ENCODE measurements at places on chromosomes 3 and 15. TPM values are rescaled to one million over a fixed set of nuclear protein-coding genes. Genes with fewer than 3 reads are reported as not detected.

DNA sequence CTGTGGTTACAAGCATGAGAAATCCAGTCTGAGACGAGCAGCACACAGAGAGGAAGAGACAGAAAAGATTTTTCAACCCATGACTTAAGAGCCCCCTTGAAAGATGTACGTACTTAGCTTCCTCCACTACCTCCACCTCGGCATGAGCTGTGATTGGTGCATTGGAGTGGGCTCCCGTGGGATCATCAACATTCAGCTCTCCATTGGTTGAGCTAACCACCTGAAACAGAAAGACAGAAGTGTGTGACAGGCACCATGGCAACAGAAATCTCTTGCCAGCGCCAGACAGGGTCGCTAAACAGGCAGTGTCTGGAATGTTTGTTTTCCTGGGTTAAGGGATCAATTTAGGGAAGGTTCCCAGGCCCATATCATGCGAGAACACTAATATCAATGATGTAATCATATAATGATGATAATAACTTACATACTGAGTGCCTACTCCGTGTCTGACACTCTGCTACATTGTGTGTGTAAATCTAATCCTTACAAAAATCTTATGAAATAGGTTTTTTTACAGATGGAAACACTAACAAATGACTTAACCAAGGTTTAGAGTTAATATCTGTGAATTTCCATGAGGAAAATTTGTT lies 17.5 kb upstream of the PPIB start:
- no peaks in the 10 kb centered on the region for H3K4me1 ChIP-seq
- H3K4me3 ChIP-seq = no peak overlapping the region
- H3K27me3 ChIP-seq = no peaks in the 10 kb centered on the region
- peaks cover 19% of the 10 kb centered on the region for H3K36me3 ChIP-seq

DNA sequence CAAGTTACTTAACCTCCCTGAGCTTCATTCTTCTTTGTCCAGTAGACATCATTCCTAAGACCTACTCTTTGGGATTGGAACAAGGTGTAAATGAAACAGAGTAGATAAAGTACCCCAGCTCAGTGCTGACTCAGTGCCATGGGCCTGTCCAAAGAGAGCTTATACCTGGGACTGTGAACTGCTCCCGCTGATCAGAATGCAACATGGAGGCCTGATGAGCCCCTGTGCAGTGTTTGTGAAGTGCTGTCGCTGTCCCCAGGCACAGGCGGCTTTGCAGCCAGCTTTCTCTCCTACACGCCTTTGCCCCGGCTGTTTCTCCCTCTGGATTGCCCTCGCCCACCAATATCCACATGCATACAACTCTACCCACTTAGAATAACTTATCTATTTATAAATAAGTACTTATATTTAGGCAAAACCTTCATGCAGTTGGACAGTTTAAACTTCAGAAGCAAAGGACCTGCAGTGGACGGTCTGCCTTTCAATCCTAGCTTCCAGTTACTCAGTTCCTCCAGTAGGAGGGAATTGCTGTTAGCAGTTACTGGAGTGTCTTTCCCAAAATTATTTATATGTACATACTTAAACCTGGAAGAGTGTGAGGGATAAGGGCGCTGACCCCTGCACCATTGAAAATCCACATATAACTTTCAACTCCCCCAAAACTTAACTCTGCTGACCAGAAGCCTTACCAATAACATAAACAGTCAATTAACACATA lies 80.0 kb downstream of the CORO2B start:
- no peaks in the 10 kb centered on the region for H3K27me3 ChIP-seq
- no peak overlapping the region for H3K27ac ChIP-seq
- H3K4me1 ChIP-seq = no peaks in the 10 kb centered on the region
- no peak for DNase-seq
- no peak overlapping the region for H3K4me3 ChIP-seq
- no peaks in the 10 kb centered on the region for H3K36me3 ChIP-seq

GRCh38 chr3:47162697-47163168 lies 1.2 kb downstream of the SETD2 start:
- H3K4me1 ChIP-seq = peaks cover 46% of the 10 kb centered on the region
- H3K27me3 ChIP-seq = no peaks in the 10 kb centered on the region
- peak; percentile 54 for DNase-seq
- peak overlapping the region; percentile 85 for H3K4me3 ChIP-seq
- H3K27ac ChIP-seq = peak overlapping the region; percentile 78
- H3K36me3 ChIP-seq = no peaks in the 10 kb centered on the region

DNA sequence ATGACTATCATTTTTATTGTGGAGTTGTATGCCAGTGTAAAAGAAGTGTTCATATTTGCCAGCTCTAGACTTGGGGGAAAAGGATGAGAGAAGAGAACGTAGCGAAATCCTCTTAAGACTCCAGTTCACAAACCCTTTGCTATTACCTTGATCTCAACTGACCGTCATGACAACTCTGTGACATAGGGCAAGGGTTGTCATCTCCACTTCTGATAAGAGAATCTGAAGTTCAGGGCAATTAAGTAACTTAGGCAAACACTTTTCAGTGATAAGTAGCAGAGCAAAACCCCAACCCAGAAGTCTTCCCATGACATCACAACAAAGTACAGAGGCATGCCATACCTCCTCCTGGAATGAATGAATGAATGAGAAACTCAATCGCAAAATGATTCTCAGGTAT lies 40.3 kb upstream of the WNT5A start:
- H3K4me1 ChIP-seq = peaks cover 15% of the 10 kb centered on the region
- H3K4me3 ChIP-seq = no peak overlapping the region
- H3K27me3 ChIP-seq = peaks cover 36% of the 10 kb centered on the region
- H3K36me3 ChIP-seq = no peaks in the 10 kb centered on the region
- DNase-seq = no peak

GRCh38 chr15:63803106-63803886 lies 30.5 kb downstream of the HERC1 start:
- no peak overlapping the region for H3K27ac ChIP-seq
- H3K27me3 ChIP-seq = no peaks in the 10 kb centered on the region
- H3K4me1 ChIP-seq = peaks cover 7% of the 10 kb centered on the region
- no peak for DNase-seq

- no peaks in the 10 kb centered on the region for H3K36me3 ChIP-seq
- no peaks in the 10 kb centered on the region for H3K27me3 ChIP-seq
- H3K4me1 ChIP-seq = peaks cover 14% of the 10 kb centered on the region
- peak; percentile 61 for DNase-seq
Measured at GRCh38 chr15:89003865-89004725, 84.2 kb upstream of the ABHD2 start.

DNA sequence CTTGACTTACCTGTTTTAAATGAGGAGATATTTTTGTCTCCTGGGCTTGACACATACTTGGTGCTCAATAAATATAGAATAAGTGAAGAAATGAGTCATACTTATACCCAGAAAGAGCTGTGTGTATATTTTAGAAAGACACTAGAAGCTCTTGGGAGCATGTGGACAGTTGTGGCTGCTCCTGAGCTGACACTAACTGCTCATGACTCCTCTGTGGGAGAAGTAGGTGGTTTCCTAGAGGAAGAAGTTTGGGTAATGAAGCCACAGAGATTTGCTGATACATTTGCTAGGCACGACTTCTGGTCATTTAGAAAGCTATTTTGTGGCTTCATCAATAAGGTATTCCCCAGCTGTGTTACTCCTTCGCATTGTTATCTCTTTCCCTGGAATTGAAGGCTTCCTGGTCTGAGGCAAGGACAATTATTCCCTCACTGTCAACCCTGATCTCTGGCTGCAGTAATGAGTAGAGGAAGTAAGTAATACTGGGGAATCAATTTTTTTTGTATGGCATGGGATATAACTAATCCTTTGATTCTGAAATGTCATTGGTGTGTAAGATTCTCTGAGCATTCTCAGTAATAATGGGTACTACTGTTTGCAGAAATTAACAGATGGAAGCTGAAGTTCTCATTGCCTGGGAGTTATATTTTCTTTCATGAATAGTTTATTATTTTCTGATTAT lies 79.6 kb upstream of the DCBLD2 start:
- peaks cover 53% of the 10 kb centered on the region for H3K4me1 ChIP-seq
- H3K27ac ChIP-seq = peak overlapping the region; percentile 24
- H3K36me3 ChIP-seq = no peaks in the 10 kb centered on the region
- DNase-seq = peak; percentile 78
- no peaks in the 10 kb centered on the region for H3K27me3 ChIP-seq
- H3K4me3 ChIP-seq = 0 out of 2 replicates have a peak overlapping the region, but pooled peaks have one; percentile 29

- H3K36me3 ChIP-seq = no peaks in the 10 kb centered on the region
- 0 out of 2 replicates have a peak overlapping the region, but pooled peaks have one; percentile 28 for H3K4me3 ChIP-seq
- no peaks in the 10 kb centered on the region for H3K27me3 ChIP-seq
- peak; percentile 62 for DNase-seq
Measured at GRCh38 chr3:33883538-33883950, 85.1 kb downstream of the PDCD6IP start.

The ST6GAL1 gene
- total RNA-seq = not detected

The SLC7A14 gene
- not detected for total RNA-seq

The ST8SIA2 gene
- not detected for total RNA-seq

The SMCO1 gene
- total RNA-seq = not detected

The CP gene
- 0.51 TPM for total RNA-seq

The GCSAM gene
- not detected for total RNA-seq

The P2RY13 gene
- not detected for total RNA-seq

The ACTRT3 gene
- total RNA-seq = 2.8 TPM

Data from GM23248 (cell line).